ENCODE measurements at places on chromosomes 4 and X.

DNA sequence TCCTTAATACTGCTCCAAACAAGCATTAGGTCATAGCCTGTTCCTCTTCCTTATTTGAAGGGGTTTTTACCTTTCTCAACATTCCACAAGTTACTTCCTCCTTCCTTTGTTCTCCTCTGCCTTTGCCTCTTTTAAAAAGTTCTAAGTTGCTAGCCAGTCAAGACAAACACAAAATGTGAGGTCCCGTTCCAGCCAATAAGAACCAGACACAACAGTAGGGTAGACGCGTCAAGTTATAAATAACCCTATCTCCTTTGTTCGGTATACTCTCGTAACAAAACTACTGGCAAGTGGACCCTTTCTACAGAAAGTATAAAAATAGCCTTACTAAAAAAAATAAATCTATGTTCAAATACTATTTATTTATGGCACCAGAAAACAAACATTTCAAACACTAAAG lies 6.3 kb upstream of the ACE2 start:
- no peak for DNase-seq

DNA sequence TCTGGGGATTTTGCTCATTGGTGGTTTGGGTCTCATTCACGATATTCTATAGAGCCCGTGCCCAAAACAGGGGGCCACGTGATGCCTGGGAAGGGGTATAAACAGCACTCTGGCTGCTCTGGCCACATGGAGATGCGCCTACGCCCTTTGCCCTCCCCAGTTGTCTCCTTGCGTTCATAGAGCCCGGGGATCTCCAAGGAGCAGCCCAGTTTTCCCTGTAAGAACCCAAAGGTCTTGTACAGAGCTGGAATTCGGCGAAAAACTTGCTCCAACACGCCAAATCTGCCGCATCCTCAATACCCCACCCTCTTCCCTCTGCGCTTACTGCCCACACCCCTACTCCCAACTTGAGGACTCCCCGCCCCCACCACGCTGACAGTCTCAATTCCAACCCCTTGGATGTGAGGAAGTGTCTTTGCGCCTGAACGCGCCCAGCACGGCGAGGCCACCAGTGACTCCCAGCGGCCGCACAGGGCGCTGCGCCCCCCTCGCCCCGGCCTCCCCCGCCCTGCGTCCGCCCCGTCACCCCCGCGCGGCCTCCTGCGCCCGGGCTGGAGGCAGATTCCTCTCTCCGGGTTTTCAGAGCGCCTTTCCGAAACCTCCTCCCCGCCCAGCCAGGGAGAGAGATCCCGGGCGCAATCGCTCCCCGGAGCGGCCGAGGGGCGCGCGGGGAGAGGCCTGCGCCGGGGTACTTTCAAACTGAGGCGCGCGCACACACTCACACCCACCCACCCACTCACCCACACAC lies at the start of gene NHS:
TSS of gene NHS (plus strand) at position 582 of the 748 bp plus-strand sequence. CDS start 558 bp downstream, outside the sequence.
- no peak for DNase-seq

- no peak for DNase-seq
Observed at GRCh38 chr4:106627051-106627450, 258.5 kb upstream of the GIMD1 start.

DNA sequence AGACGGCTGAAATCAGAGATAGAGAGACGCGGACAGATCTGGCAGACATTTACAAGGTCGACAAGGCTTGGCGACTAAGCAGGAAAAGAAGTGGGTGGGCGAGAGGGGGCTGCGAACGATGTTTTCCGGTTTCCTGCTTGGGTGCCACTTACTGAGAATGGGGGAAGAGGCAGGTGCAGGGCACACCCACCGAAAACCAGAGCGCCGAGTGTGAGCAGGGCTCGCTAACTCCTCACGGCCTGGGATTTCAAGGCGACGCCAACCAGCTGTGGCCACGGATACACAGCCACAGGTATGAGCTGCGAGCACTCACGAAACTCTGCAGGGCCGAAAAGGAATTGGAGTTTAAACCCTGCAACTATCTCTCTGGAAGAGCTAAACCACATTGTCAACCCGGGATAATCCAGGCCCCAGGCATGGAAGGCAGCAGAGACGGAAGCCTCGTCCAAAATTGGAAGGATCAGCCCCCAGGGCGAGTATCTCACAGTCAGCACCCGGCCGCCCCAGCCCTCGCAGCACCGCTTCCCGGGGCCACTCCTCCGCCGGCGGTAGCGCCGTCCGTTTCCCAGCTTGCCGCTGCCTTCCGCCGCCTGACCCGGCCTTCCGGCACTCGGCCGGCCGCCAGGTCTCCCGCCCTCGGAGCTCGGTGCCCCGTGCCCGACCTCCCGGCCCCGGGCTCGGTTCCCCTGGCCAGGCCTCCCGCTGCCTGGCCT lies 778 bp downstream of the CASP3 start:
- DNase-seq = peak; percentile 27

DNA sequence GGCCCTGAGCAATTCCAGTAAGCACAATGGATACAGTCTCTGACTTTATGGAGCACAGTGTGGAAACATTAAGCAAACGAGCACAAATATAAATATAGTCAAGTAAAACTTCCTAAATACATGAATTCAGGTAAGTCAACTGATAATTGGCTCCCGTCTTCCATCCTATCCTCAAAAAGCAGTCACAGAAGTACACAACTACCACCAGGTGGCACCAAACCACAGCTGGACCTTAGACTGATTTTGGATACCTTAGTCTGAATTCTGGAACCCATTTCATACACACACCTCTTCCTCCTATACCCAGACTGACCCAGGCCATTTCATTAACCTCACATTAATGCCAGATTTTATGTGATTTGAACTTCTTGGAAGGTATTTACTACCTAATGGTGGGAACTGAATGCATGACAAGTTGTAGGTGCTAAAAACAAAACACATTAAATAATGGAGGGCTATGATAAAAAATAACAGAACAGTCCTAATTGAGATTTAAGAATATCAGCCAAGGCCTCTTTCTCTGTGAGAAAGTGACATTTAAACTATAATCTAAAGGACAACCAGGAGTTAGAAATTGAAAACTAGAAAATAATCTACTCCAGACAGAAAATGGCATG lies 77.5 kb downstream of the ELF2 start:
- peak; percentile 55 for DNase-seq

DNA sequence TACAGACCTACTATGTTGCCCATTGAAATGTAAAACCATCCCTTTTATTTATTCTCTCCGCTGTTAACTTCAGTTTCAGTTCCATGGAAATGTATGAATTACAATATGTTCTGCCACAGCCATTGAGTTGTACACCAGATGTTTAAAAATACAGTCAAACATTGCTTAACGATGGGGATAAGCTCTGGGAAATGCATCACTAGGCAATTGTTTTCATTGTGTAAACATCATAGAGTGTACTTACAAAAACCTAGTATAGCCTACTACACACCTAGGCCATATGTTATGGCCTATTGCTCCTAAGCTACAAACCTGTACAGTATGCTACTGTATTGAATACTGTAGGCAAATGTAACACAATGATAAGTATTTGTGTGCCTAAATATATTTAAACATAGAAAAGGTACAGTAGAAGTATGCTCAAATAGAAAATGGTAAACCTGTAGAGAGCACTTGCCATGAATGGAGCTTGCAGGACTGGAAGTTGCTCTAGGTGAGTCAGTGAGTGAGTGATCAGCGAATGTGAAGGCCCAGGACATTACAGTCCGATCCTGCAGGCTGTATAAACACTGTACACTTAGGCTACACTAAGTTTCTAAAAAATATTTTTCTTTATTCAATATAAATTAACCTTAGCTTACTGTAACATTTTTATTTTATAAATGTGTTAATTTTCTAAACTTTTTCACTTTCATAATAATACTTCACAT lies 2.7 kb upstream of the PF4V1 start:
- no peak for DNase-seq

DNA sequence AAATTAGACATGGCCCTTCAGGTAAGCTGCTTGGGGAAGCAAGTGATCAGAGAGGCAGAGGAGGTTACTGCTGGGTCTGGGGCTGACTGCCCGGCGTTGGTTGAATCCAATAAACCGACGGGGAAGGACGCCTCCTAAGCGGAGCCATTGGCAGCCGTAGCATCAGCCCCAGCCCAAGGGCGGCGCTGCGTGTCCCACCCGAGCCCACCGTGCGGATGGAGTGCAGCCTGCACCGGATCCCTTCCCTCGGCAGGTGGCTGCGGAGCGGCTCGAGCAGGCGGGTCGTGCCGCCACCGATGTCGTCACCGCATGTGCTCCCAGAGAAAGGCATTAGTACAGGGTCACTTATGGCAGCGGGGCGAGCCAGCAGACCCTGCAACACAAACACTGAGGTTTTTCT lies 82.1 kb downstream of the ALPK1 start:
- DNase-seq = no peak

DNA sequence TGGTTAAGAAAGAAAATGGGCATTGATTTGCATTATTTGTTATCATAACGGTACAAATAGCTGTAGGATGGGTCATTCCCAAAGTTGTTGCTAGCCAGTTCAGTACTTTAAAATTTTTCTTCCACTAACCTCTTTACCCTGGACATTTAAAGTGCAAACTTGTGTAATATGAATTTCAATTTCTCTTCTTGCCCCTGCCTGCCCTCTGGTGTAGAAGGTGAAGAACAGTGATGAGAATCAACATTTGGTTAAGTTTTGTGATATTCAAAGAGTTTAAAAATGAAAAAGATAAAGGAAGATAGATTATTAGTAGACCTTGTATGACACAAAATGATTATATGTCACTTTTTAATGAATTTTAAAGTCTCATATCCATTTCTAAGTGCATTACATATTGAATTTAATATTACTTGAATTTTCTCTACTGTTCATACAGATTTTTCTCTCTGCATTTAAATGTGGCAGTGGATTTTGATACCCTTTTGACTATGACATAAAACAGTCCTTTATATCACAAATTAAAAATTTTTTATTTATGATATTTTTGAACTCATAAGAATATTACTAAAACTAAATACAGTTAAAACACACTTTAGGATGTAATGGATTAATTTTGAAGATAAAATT lies 337.7 kb downstream of the BMPR1B start:
- DNase-seq = no peak

DNA sequence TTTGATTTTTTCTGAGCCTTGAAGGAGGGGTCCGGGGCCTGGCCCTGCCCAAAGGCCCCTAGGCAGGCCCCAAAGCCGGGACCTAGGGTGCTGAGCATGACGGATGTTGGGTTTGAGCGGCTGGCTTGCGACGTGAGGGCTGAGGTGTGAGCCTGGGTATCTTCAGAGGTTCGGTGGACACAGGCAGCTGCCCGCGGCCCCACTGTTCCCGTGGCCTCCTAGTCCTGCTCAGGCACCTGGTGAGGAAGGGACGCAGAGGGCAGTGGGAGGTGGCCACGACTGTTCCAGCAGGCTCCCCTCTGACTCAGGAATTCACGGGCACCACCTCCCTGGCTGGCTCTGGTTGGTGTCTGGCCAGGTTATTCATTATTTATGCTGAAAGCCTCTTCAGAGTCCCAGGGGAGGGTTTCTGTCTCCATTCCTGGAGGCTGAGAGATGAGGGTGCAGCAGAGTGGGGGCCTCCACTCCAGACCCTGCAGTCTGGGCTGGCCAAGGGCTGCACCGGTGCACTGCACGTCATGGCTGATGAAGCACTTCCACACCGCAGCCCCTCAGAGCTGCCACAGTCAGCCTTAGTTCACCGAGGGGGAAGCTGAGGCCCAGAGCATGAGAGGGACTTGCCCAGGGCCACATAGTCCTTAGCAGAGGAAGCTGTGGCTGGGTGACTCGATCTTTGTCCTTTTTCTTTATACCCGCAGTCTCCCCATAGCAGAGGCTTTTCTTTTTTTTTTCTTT lies 2.2 kb downstream of the MSANTD1 start:
- DNase-seq = no peak

GRCh38 chrX:133300591-133300990 lies 82.4 kb upstream of the TFDP3 start:
- DNase-seq = no peak

DNA sequence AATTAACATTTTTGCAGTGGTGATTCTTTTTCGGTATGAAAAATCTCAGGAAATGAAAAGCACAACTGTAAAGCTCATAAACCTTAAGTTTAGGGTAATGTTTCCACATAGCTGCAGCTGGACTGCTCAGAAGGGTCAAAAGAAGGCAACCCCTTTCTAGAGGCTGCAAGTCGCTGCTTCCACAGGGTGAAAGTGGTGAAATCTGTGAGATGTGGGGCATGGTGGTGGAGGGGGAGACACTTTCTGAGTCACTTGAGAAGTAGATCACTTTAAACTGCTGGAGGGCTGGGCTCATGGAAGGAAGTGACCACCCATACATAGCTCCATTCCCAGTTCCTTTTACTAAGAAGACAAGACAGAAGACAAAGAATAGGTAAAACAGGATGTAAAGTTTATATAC lies 8.7 kb downstream of the SFRP2 start:
- no peak for DNase-seq

DNA sequence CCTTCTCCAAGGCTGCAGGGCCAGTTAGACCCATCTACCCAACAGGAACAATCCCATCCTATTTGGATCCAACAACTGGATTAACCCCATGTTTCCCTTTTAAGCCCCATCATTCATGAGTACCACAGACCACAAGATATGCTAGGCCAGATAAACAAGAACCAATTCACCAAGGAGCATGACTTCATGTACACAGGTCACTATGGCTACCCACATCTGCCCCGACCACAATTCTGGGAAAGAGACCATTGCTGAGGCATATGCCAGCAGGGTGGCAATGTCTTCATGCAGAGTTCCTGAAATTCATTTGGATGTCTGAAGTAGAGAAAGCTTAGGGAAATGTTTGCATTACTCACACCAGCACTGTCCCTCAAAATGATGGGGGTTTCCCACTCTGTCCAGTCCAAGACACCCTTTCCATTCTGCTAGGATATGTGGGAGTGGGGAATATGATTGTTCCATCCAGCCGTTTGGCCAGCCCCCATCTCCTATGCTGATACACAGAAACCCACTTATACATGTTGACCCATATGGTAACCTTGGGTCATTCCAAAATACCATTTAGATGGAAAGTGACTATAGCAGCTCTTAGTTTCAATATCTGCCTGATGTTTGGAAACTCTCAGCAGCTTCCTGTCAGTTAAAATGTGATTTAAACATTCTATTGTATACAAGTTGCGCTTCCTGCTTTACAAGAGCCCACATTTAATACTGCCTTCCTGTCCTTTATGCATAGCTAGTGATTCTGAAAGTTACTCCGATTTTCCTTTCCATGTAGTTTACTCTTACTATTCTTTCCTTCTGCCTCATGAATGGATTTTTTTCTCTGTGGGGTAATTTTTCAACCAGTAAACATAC lies 129.0 kb downstream of the AMMECR1 start:
- no peak for DNase-seq

GRCh38 chrX:19839770-19840254 lies 47.6 kb downstream of the SH3KBP1 start:
- no peak for DNase-seq

DNA sequence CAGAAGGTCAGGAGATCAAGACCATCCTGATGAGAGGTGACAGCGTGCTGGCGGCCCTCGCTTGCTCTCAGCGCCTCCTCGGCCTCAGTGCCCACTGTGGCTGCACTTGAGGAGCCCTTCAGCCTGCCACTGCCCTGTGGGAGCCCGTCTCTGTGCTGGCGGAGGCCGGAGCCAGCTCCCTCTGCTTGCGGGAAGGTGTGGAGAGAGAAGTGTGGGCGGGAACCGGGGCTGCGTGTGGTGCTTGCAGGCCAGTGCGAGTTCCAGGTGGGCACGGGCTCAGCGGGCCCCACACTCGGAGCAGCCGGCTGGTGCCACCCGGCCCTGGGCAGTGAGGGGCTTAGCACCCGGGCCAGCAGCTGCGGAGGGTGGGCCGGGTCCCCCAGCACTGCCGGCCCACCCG lies 286.9 kb downstream of the RAPGEF2 start:
- DNase-seq = no peak

- DNase-seq = no peak
Observed at GRCh38 chr4:132910229-132910748, 238.8 kb upstream of the PCDH10 start.

- no peak for DNase-seq
Observed at GRCh38 chr4:121304893-121305292, 75.9 kb downstream of the QRFPR start.

All from stimulated activated CD8-positive, alpha-beta memory T cell treated with anti-CD3 and anti-CD28 coated beads, Interleukin-2, amount 100 ng/mL, for 48 hours (primary cell).